Smooth muscle cell of the pulmonary artery (primary cell): ENCODE measurements at places on chromosomes 12 and 14. TPM values are rescaled to one million over a fixed set of nuclear protein-coding genes. Genes with fewer than 3 reads are reported as not detected.

FGF23 gene
- total RNA-seq: not detected in 2 replicates

DBX2 gene
- not detected in 2 replicates for total RNA-seq

ACVRL1 gene
- 6.2 and 31.9 TPM in 2 replicates for total RNA-seq

IFI27L1 gene
- 8.7 and 11.1 TPM in 2 replicates for total RNA-seq

HOXC6 gene
- total RNA-seq: 0.56 and 2.3 TPM in 2 replicates

GPR132 gene
- total RNA-seq: 0.03 and 0.26 TPM in 2 replicates

CDKL1 gene
- total RNA-seq: 5.7 and 30.3 TPM in 2 replicates

KRT77 gene
- not detected in 2 replicates for total RNA-seq

KRT86 gene
- 5.0 and 8.7 TPM in 2 replicates for total RNA-seq

CFAP54 gene
- 1.8 and 2.6 TPM in 2 replicates for total RNA-seq

GYS2 gene
- 0.03 TPM in 1 of 2 replicates, not detected in the other for total RNA-seq

GZMB gene
- not detected in 2 replicates for total RNA-seq

LMNTD1 gene
- total RNA-seq: 0.39 and 0.63 TPM in 2 replicates

SPX gene
- total RNA-seq: 1.2 and 2.0 TPM in 2 replicates

MYBPC1 gene
- total RNA-seq: under 0.01 TPM in 1 of 2 replicates, not detected in the other

TAS2R7 gene
- not detected in 2 replicates for total RNA-seq

YEATS4 gene
- total RNA-seq: 8.2 and 9.8 TPM in 2 replicates

GLT1D1 gene
- under 0.01 TPM in 1 of 2 replicates, not detected in the other for total RNA-seq

NPAS3 gene
- 0.26 and 0.76 TPM in 2 replicates for total RNA-seq

SLC10A1 gene
- not detected in 2 replicates for total RNA-seq

SEC23A gene
- 448 and 547 TPM in 2 replicates for total RNA-seq

CCDC177 gene
- not detected in 2 replicates for total RNA-seq

TAS2R13 gene
- total RNA-seq: 1.8 and 2.4 TPM in 2 replicates

FICD gene
- total RNA-seq: 12.1 and 18.1 TPM in 2 replicates

RHOF gene
- 2.2 and 3.9 TPM in 2 replicates for total RNA-seq

RTN1 gene
- total RNA-seq: 2.8 and 6.9 TPM in 2 replicates

FAM186B gene
- 0.20 and 0.40 TPM in 2 replicates for total RNA-seq

KCNMB4 gene
- 1.3 and 1.6 TPM in 2 replicates for total RNA-seq

C1QL4 gene
- 0.07 TPM in 2 replicates for total RNA-seq

MUCL1 gene
- total RNA-seq: not detected in 2 replicates

KRT78 gene
- not detected in 2 replicates for total RNA-seq

POLR3B gene
- 10.1 and 13.1 TPM in 2 replicates for total RNA-seq

FIGNL2 gene
- total RNA-seq: under 0.01 and 0.03 TPM in 2 replicates

NANOG gene
- not detected in 2 replicates for total RNA-seq

ANAPC7 gene
- total RNA-seq: 36.8 and 45.1 TPM in 2 replicates

GPHN gene
- 13.6 and 17.0 TPM in 2 replicates for total RNA-seq

PLA2G1B gene
- not detected in 2 replicates for total RNA-seq

GPR65 gene
- total RNA-seq: 0.07 and 0.26 TPM in 2 replicates

LRRK2 gene
- 5.1 and 12.3 TPM in 2 replicates for total RNA-seq

ATL1 gene
- total RNA-seq: 4.0 and 6.0 TPM in 2 replicates

AREL1 gene
- 33.2 and 38.1 TPM in 2 replicates for total RNA-seq

REP15 gene
- total RNA-seq: 2.4 and 3.2 TPM in 2 replicates

NTN4 gene
- 130 and 302 TPM in 2 replicates for total RNA-seq

KRT81 gene
- total RNA-seq: 0.13 and 0.20 TPM in 2 replicates
